Right atrium auricular region (tissue), 2 donors: ENCODE measurements at places on chromosomes 1 and 21.

DNA sequence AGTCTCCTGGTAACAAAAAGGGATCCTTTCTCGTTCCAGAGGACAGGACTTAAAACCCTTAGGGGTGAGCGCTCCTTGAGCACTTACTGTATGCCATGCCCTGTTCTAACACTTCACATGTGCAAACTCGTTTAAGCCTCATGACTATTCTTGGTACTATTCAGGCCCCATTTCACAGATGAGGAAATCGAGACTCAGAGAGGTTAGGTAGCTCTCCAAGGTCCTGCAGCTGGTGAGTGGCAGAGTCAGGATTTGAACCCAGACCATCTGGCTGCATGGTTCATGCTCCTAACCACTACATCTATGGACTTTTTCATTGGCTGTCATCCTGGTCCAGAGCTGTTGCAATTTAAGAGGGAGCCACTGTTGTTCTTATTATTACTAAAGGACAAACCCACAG, 46.7 kb upstream of the WNT4 start:
- H3K4me3 ChIP-seq: no peak overlapping the region
- no peaks in the 10 kb centered on the region for H3K36me3 ChIP-seq
- no peaks in the 10 kb centered on the region for H3K27me3 ChIP-seq
- no peak overlapping the region for H3K27ac ChIP-seq

DNA sequence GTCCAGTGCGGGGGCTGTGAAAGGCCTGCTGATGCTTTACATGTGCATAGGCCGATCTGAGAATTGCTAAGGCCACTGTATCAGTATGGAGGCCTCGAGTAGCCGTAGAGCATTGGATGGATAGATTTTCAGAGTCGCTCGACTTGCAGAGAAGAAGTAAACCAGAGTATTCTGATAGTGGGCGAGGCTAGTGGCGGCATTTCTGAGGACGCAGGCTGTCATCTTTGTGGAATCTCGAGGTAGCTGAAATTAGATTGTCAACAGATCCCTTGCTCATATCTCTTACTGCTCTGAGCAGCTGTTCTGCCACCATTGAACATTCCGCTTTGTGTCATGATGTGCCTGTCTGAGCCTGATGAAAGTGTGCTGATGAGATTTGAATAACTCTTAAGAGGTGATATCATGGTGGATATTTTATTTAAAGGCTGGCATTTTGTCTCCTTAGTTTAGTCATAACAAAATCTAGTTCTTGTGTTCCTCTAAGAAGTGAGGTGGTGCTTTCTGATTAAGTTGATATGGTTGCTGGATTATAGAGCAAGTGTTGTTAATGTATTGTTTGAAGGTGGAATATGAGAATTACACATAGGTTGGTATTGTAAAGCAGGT, 1.5 kb downstream of the KIF1B start:
- H3K4me3 ChIP-seq: peak overlapping the region; percentile 85
- DNase-seq: no peak
- H3K27ac ChIP-seq: peak overlapping the region; percentile 99
- H3K36me3 ChIP-seq: no peaks in the 10 kb centered on the region
- no peaks in the 10 kb centered on the region for H3K27me3 ChIP-seq

DNA sequence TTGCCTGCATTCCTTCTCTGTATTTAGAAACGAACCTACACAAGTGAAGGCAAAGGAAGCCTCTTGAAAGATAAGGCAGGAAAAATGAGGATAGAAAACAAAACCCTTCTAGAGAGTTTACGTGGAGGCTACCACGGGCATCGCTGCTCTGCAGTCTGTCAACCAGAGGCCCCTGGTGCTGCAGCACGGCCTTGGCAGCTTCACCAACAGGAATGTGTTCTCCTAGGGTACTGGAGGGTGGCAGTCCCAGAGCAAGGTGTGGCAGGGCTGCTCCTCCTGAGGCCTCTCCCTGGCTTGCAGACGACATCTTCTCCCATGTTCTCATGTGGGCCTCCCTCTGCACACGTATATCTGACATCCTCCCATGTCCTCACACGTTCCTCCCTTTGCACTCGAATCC, 57.6 kb upstream of the SAMD11 start:
- H3K4me1 ChIP-seq: no peaks in the 10 kb centered on the region
- H3K27ac ChIP-seq: peak overlapping the region; percentile 22
- no peak overlapping the region for H3K4me3 ChIP-seq
- H3K27me3 ChIP-seq: no peaks in the 10 kb centered on the region
- H3K36me3 ChIP-seq: no peaks in the 10 kb centered on the region

- H3K27ac ChIP-seq: no peak overlapping the region
- DNase-seq: no peak
- H3K27me3 ChIP-seq: no peaks in the 10 kb centered on the region
- H3K36me3 ChIP-seq: peaks cover 89% of the 10 kb centered on the region
These were observed 114.5 kb downstream of the KIAA0319L start for GRCh38 chr1:35442734-35443133.

DNA sequence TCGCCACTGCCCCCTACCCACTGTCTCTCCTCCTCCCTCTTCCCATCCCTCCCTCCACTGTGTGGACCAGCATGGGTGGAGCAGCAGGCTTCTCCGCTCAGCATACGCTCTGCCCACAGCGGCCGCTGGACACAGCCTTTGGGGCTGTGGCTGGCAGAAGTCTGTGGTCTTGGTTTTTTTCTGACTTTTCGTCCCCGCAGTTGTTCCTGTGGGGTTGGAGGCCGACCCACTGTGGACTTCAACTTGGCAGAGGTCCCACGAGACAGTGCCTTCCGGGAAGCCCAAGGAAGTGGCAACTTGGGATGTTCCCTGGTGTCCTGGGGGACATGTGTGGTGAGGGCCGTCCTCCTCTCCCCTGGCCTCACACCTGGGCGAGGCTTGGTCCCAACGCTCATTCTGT, 162.5 kb upstream of the C1orf174 start:
- no peak overlapping the region for H3K27ac ChIP-seq
- H3K4me3 ChIP-seq: no peak overlapping the region
- H3K36me3 ChIP-seq: no peaks in the 10 kb centered on the region
- no peaks in the 10 kb centered on the region for H3K27me3 ChIP-seq
- H3K4me1 ChIP-seq: no peaks in the 10 kb centered on the region

DNA sequence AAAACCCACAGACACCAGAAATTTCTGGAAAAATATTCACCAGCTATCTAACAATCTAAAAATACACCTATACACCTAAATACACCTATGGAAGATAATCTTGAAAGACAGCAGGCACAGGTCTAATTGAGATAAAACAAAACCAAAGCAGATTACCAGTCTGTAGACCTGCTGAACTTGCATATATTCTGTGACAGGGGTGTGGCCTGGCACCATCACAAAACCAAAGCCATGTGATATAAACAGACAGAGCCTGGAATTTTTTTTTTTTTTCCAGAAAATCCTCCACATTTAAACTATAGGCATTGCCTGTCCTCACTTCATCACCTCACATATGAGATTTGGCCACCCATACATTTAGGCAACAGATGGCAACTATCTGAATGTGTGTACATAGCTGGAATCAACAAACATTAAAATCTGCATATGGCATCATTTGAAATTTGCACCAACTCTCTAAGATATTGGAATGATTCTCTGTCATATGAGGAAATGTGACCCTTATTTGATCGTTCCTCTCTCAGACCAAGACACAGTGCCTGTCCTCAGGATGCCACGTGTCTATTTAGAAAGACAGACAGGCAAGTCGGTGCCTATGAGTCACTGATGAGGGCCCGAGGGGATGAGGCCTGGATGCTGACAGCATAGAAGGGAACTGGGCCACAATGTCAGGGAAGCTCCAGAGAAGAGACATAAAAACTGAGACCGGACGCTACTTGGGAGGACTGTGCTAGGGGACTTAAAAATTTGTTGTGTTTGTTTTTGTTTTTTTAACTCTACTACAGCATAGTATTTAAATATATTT, 32.6 kb downstream of the NMNAT2 start:
- no peaks in the 10 kb centered on the region for H3K36me3 ChIP-seq
- DNase-seq: no peak
- H3K27ac ChIP-seq: no peak overlapping the region
- H3K27me3 ChIP-seq: no peaks in the 10 kb centered on the region

DNA sequence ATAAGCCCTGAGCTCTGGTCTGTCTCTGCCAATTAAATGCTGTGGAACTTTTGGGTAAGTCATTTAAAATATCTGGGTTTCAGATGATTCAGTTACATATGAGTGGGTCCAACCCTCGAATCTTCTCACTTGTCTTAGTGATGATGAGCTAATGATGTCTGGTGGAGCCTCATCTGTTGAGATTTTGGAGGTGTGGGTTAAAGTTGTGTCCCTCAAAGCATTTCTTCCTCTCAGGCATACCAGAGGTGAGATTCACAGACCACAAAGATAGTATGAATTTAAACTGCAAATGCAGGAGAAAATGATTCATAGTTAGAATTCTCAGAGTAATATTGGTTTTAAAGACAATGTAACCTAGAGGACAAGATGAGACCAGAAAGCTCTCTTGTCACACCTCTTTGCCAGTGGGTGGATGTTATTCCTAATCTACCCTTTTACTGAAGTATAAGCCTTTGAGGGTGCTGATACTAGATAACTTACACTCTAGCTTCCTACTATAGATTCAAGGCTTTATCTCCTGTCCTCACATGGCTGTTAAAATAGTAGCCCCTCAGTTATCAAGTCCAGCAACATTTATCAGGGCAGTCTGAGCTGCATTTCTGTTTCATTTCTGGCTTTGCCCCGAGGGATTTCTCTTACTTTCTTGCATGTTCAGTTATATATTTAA, 90.7 kb downstream of the MT1HL1 start:
- no peaks in the 10 kb centered on the region for H3K27me3 ChIP-seq
- no peaks in the 10 kb centered on the region for H3K4me1 ChIP-seq
- H3K4me3 ChIP-seq: no peak overlapping the region
- H3K27ac ChIP-seq: no peak overlapping the region

DNA sequence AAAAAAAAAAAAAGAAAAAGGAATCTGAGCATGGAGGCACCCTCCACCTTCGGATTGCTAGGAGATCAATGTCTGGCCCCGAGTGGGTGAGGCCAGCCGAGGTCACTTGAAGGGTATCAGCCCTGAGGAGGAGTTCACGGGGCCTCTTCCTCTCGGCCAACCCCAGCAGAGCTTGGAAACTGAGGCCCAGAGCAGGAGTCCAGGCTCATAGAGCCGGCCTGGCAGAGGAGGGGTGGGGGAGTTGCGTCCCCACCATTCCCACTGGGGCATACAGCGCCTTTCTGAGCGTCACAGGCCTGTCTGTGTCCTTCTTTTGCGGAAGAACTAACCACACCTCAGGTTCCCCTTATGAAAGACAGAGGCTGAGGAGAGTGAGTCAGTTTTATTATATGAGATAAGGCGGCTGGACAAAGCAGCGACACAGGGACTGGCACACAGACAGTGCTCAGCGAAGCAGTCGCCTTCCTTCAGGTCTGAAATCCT, 17.1 kb upstream of the EPHA2 start:
- peak; percentile 74 for DNase-seq
- no peaks in the 10 kb centered on the region for H3K36me3 ChIP-seq
- no peaks in the 10 kb centered on the region for H3K27me3 ChIP-seq
- no peak overlapping the region for H3K4me3 ChIP-seq
- H3K4me1 ChIP-seq: no peaks in the 10 kb centered on the region

DNA sequence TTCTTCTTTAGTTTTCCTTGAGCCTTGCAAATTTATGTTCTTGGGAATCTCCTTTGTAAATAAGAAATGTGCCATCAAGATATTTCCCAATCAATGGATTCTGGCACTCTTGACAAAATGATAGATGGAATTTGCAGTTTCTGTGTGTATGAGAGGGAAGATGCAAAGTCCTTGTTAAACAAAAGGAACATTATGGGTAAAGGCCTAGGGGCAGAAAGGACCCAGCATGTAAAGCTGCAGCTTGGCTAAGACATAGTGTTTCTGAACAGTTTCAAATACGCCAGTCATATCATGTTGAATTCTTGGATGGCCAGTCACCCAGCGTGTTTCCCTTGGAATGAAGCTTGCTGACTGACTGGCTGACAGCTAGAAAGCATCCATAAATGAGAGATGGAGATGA, 210.8 kb downstream of the NFIA start:
- DNase-seq: no peak
- no peaks in the 10 kb centered on the region for H3K4me1 ChIP-seq
- no peaks in the 10 kb centered on the region for H3K36me3 ChIP-seq

DNA sequence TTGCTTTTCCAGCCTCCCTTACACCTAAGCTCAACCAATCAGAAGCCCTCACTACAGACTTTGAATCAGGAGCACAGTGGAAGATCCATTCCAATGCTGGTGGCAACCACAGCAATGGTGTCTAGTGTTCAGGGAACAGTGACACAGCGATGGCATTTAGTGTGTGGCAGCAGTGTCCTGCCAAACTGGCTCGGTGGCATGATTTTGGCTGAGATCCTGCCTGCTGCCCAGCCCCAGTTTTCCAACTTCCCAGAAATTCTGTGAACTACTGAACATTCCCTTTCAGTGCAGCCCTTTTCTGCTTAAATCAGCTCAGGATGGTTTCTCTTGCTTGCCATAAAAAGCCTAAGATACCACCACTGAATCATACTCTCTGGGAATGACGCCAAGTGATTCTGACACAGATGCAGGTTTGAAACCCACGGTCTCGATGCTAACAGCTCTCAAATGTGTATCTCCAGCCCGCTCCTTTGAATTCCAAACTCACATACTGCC, 8.8 kb downstream of the ASAP3 start:
- no peak overlapping the region for H3K4me3 ChIP-seq
- no peaks in the 10 kb centered on the region for H3K27me3 ChIP-seq
- no peak for DNase-seq
- no peaks in the 10 kb centered on the region for H3K36me3 ChIP-seq
- H3K4me1 ChIP-seq: peaks cover 42% of the 10 kb centered on the region

- no peaks in the 10 kb centered on the region for H3K4me1 ChIP-seq
- peaks cover 11% of the 10 kb centered on the region for H3K36me3 ChIP-seq
- no peaks in the 10 kb centered on the region for H3K27me3 ChIP-seq
- no peak overlapping the region for H3K4me3 ChIP-seq
These were observed 39.9 kb downstream of the ODF2L start for GRCh38 chr1:86356247-86356646.

- H3K36me3 ChIP-seq: no peaks in the 10 kb centered on the region
- no peaks in the 10 kb centered on the region for H3K4me1 ChIP-seq
- DNase-seq: no peak
- peak overlapping the region; percentile 57 for H3K27ac ChIP-seq
These were observed 24.8 kb downstream of the HSD11B1 start for GRCh38 chr1:209729436-209729835.

- no peak for DNase-seq
- peaks cover 8% of the 10 kb centered on the region for H3K36me3 ChIP-seq
- peak overlapping the region; percentile 93 for H3K27ac ChIP-seq
- no peaks in the 10 kb centered on the region for H3K4me1 ChIP-seq
These were observed 564 bp downstream of the CTPS1 start for GRCh38 chr1:40980068-40980452.

- H3K27ac ChIP-seq: no peak overlapping the region
- H3K4me3 ChIP-seq: no peak overlapping the region
- H3K27me3 ChIP-seq: no peaks in the 10 kb centered on the region
- DNase-seq: no peak
- no peaks in the 10 kb centered on the region for H3K4me1 ChIP-seq
- H3K36me3 ChIP-seq: no peaks in the 10 kb centered on the region
These were observed 5.1 kb upstream of the CDC42BPA start for GRCh38 chr1:227323171-227323966.

- no peaks in the 10 kb centered on the region for H3K4me1 ChIP-seq
- DNase-seq: no peak
- no peaks in the 10 kb centered on the region for H3K27me3 ChIP-seq
- H3K36me3 ChIP-seq: no peaks in the 10 kb centered on the region
- no peak overlapping the region for H3K4me3 ChIP-seq
These were observed 54.1 kb upstream of the MUTYH start for GRCh38 chr1:45394342-45394741.
